ENCODE measurements at places on chromosomes 5 and 9.

- DNase-seq, result no peak
Measured at GRCh38 chr5:139251281-139251687, 42.3 kb upstream of the MATR3 start.

DNA sequence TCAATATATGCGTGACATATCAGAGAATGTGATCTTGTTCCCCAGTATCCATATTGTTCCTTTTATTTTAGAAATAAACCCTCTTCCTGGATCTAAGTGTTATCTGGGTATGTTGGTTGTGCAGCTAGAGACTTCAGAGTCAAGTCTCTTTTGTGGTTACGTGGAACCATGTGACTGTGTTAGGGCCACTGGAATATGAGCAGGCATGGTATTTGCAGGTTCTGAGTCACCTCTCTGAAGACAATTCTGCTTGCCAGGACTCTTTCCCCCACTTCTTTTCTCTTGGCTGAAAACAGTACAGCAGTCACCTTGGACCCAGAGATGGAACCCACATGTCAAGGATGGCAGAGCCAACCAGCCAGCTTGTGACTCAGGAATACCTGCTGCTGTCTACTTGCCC lies 59.7 kb downstream of the ATP10B start:
- no peak for DNase-seq

GRCh38 chr9:89497257-89497963 lies 503 bp downstream of the SEMA4D start:
- DNase-seq, result no peak

DNA sequence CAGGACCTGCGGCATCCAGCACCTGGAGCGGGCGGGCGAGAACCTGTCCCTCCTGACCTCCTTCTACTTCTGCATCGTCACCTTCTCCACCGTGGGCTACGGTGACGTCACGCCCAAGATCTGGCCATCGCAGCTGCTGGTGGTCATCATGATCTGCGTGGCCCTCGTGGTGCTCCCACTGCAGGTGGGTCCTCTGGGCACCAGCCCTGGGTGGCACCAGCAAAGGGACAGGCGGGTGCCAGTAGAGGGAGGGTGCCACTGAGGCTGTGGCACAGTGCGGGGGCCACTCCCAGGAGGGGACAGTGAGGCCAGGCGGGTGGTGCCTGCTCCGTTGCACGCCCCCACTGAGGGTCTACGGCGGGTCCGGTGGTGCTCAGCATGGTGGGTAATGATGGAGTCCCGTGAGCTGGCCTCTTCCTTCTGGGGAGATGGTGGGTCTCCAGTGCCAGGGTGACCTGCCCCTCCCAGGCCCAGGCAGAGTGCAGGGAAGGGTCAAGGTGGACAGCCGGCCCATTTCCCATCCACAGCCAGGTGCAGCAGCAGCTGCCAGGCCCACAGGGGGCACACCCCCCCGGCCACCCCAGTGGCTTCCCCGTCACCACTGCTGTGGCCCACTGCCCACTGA lies 57.8 kb downstream of the KCNT1 start:
- no peak for DNase-seq

GRCh38 chr5:88769165-88769564 lies 113.8 kb downstream of the MEF2C start:
- peak; percentile 72 for DNase-seq

Data from femur (tissue), 1 donor.